ENCODE measurements at places on chromosomes 7 and 10.

DNA sequence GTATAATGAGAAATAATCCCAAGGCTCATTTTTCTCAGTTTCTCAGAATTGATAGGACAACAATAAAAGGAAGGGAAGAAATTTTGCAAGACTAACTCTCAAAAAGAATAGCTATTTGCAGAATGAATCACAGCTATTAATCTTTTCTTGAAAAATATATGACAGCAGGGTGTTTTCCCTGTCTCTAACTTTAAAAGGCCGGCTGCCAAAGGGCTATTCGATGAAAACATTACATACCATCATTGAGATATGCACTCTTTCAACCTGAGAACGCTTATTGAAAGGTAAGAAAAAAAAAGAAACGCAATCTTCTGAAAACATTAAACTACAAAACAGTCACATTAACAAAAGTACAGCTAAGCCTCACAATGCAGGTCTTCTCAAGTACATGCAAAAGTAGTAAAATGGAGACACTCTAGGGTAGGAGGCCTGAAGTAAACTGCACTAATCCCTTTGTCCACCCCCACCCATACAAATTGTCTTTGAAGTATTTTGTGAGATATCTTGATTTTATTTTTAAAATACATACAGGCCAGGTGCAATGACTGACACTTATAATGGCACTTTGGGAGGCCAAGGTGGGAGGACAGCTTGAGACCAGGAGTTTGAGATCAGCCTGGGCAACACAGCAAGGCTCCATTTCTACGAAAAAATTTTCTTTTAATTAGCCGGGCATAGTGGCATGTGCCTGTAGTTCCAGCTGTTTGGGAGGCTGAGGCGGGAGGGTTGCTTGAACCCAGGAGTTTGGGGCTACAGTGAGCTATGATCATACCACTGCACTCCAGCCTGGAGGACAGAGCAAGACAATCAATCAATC lies 83.0 kb downstream of the PARD3 start:
- no peak for DNase-seq

GRCh38 chr10:86594535-86594934 lies 59.8 kb upstream of the OPN4 start:
- no peak for DNase-seq

GRCh38 chr7:8325067-8325466 lies 63.1 kb upstream of the ICA1 start:
- no peak for DNase-seq

- DNase-seq = no peak
These were observed 97.9 kb downstream of the MTPN start for GRCh38 chr7:135879233-135879632.

- DNase-seq = peak; percentile 72
These were observed 815 bp downstream of the GIMAP8 start for GRCh38 chr7:150451097-150451793.

- DNase-seq = no peak
These were observed 57.7 kb upstream of the KCNIP2 start for GRCh38 chr10:101901340-101901739.

DNA sequence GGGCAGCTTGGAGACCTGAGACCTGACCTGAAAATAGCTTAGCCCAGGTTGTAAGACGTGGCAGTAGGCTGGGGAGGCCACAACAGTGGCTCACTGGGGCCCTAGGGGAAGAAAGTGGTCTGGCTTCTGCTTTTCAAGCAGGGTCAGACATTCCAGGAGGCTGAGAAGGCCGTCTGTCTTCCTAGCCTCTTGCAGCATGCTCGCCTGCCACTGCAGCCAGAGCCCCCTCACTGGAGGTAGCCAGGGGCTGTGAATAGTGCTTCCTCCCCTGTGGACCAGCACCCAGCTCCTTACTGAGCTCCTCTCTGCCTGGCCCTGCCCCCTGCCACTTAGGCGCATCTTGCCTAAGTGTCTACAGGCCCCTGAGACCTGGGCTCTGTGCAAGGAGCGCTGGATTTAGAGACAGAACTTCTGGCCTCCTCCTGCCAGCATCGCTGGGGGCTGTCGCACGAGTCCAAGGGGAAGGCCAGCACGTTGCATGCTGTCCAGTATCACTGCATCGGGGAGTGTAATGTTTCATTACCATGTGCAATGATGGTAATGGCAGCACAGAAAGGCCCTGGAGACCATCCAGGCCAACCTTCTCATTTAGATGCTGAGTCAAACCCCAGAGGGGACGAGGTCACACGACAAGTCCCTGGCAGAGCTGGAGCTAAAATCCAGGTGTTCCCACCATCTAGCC lies 12.7 kb downstream of the ZMIZ1 start:
- no peak for DNase-seq

- DNase-seq = no peak
These were observed 159.8 kb downstream of the MAGI2 start for GRCh38 chr7:79293655-79294142.

GRCh38 chr10:114311023-114311422 lies 72.0 kb downstream of the VWA2 start:
- no peak for DNase-seq

DNA sequence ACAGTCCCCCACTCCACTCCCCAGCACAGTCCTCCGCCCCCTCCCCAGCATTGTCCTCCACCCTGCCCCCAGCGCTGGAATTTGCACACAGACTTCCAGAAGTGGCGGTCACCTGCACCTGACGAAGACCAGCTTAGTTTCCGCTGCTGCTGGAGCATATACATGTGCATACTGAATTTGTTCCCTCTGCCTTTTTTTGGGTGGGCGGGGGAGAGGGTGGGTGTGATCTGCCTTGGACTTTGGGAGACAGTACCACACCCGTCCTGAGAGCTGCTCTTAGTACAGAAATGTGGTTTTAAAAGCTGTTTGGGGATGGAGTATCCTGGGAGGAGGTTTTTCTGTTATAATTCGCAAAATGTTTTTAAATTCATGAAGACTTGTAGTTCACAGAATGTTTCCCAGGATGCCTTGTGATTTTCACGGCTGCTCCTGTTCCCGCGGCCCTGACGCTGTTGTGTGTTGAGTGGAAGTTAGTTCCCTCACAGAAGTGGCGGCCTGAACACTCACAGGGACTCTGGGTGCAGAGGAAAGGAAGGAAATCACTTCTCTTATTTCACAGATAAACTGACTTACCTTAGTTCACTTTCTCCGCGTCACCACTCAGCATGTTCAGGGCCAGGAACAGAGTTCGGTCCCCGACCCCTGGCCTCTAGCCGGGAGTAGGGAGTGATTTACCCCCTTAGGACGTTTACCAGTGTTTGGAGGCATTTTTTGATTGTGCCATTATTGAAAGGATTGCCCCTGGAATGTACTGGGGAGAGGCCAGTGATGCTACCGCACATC lies 18.6 kb downstream of the PFKP start:
- DNase-seq = no peak

DNA sequence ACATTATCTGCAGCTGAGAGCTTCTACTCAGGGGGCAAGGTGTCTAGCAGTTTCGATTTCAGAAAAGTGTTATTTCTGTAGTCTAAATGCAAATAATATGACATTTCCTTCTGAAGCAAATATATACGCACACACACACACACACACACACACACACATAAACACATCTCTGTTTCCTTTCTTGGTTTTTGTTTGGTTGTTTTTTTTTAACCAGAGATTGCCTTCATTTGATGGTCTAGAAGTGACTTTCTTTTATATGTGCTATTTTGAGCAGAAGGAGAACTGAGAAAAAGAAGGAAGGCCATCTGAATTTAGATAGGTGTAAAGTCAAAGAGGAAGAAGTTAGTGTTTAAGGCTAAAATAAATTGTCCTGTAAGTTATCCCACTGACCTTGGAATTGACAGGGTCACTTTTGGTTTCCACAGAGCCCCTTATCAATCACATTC lies 142.2 kb downstream of the TRIL start:
- no peak for DNase-seq

DNA sequence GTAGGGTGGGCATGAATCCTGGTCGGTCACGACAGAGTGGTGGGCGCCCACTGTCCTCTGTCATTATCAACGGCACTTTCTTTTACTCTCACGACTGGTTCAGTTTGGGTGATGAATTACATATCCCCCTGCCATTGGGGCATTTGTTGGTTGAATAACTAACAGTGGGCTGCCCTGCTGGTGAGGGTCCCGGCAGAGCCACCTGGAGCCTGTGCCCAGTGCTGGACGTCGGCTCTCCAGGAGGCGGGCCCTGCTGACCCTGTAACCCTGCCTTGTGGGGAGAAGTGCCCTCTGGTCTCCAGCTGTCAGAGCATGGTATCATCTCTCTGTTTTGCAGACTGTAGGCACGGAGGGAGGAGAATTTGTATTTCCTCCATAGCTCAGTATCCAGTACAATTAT lies 199.1 kb downstream of the GLRX3 start:
- no peak for DNase-seq

DNA sequence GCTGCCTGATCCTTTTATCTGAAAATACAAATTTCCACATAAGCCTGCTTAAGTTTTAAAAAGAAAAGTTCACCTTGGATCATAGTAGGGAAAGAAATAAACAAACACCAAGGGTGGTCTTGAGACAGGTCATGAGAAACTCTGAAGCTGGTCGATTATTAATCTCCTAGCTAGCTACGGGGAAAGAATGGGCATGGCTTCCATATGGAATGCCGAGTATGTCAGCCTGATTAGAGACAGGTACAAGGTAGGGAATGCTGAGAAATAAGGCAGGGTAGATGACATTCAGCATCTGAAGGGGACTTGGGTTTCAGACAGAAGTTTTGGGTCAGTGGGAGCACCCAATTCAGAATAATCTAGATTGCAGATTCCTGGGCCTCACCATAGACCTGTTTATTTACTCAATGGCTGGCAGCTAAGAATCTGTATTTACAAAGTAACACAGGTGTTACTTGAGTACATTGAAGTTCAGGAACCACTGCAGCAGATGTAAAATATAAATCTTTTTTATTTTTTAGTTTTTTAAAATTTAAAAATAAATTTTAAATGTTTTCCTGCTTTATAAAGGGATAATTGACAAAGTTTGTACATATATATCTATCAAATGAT lies 49.0 kb downstream of the SCIN start:
- DNase-seq = no peak

DNA sequence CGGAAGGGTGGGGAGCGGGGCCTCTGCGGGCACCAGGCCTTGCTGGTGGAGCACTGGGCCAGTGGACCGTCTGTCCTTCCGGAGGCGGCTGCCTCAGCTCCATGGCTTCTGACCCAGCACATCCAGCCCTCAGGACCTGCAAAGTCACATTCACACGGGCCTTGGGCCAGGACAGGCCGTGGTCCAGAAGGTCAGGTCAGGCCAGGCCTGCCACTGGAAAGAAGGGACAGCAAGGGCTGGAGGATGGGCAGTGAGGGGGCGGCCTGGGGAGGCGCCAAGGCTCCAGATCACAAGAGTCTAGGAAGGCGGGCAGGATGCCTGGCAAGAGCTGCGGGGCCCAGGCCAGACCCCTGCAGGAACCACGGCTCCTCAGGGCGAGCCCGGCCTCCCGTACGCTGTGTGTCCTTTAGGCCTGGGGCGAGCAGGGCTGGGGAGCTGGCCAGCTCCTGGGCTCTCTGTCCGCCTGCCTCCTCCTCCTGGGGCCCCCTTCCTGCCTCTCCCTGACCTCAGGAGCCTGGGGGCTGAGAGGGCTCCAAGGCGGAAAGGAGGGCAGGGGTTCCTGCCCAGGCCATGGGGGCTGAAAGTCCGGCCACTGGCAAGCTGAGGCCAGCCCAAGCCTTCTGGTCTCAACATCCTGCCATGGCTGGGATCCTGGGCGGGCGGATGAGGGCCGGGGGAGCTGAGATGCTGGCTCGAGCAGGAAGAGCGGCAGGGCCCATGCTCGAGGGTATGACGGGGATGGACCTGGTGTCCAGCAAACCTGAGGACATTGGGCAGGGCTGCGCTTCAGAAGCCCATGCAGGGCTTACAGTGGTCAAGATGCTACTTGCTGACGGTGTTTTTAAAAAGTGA lies 225.8 kb downstream of the ELFN1 start:
- DNase-seq = no peak
